Activated CD8-positive, alpha-beta T cell treated with anti-CD3 and anti-CD28 coated beads for 36 hours (primary cell): ENCODE measurements at places on chromosomes 5 and 9.

GRCh38 chr5:150609843-150610584 lies 30.4 kb upstream of the SYNPO start:
- no peak for DNase-seq

DNA sequence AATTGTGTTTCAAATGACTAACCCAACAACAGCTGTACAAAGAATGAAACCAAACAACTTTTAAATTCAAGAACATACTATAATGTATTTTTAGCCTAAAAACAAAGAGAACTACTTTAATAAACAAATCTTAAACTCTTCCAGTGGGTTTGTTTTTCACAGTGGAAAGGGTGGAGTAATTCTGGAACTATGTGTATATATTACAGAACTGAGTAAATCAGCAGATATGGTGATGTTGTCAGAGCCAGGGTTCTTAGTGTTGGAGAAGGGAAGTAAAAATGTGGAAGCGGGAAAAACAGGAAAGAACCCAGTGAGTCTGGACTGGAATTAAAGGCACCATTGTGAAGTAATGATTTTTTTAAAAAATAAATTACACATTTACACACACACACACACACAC lies 144.9 kb downstream of the CDK5RAP2 start:
- no peak for DNase-seq

DNA sequence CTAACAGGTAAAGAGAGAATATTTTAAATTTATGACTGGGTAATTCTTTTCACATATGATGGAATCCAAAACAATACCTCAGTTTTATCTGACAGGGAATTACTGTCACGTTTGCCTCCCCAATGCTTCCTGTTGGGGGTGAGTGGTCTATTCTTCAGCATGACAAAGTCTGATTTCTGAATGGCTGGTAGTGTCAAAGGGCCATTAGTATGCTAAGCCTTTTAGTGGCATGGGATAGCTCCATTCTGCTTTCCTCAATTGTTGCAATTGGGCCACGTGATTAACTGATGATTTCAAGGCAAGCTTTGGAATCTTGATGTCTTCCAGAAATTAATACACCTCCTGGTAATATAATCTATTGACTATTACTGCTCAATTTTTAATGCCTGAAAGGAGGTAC lies 14.7 kb upstream of the NDUFS4 start:
- DNase-seq, result no peak

DNA sequence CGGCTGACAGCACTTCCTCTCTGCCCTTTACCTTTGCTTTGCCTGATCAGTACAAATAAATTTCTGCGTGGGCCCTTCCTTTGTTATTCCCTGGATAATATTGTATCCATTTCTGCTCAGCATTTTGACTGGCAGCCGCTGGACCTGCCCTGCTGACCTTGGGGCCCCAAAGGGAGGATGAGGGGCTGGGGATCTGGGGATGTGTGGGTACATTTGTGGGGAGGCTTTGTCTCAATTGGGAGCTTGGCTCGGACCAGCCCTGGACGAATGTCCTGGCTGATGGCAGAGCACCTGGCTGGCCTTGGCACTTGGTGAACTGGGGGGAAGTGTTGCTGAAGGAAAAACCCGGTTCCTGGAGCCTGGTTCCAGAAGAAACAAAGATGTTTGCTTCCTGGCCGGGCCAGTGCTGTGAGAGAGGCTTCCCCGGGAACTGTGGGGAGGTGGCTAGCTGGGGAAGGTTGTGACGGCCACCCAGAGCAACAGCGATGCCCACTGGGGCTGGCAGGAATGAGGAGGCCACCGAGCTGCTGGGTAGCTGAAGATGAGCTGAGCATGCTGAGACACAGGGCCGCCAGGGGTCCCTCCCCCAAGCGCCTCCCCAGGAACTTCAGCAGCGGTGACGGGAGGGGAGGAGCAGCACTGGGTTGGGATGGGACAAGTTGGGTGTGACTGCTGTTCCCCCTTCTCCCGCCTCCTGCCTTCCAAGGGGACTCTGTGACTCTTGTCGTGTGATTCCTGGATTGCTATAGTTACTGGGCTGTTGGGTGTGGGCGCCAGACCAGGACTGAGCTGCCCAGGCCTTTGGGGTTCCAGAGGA lies 8.4 kb downstream of the LMX1B start:
- no peak for DNase-seq

- DNase-seq, result no peak
Observed at GRCh38 chr5:120239086-120239485, 225.0 kb upstream of the PRR16 start.

DNA sequence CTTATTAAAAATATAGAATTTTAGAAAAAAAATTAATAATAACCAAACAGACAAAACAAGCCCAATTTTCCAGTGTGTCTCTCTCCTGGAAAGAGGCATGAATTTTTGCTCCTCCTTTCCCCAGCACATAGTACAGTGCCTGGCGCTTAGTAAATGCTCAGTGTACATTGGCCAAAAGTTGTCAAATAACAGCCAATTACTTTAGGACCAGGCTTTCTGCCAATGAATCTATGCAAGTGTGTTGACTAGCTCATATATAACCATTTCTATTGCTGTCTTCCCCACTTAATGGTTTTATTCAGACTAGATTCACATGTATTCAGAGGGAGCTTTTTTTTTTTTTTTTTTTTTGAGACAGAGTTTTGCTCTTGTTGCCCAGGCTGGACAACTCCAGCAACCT lies 120.1 kb upstream of the CD180 start:
- no peak for DNase-seq

- DNase-seq, result no peak
Observed at GRCh38 chr9:92775466-92775865, 10.8 kb upstream of the BICD2 start.

DNA sequence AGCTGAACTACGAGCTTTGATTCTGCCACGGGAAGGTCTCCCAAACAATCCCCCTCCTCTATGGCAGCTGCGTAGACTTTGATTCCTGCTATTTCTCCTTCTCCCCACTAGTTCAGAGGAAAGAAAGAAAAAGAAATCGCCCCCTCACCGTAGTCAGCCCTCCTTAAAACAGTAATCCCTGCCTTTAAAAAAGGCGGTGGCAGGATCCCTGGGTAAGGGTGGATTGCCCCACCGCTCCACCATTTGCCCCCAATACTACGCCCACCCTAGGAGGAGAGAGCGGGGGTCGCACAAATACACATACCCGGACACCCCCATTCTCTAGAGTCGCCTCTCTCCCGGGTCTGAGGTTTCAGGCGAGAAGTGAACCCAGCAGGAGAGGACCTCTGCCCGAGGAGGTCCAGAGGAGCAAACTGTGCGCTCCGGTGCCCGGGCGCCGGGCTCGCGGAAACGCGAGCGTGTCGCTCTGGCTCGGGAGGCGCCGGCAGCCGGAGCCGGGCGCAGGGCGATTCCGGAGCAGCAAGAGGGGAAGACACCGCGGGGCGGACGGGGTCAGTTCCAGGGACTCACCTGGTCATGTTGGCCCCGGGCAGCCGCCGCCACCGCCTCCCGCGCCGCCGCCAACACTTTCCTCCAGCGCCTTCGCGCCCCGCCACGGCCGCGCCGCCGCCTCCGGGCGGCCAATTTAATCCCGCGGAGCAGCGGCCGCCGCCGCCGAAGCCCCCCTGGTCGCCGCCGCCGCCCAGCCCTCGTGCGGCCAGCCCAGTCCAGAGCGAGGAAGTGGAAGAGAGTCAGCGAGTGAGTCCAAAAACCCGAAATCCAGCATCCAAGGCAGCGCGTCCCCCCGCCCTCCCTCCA lies 1057.7 kb upstream of the DMAC1 start:
- DNase-seq, result no peak

- peak; percentile 80 for DNase-seq
Observed at GRCh38 chr9:83649080-83649479, 26.1 kb downstream of the IDNK start.

- no peak for DNase-seq
Observed at GRCh38 chr9:29637471-29638237, 2064.4 kb upstream of the C9orf72 start.

GRCh38 chr5:140111011-140111858 lies 2.7 kb upstream of the PURA start:
- no peak for DNase-seq

- no peak for DNase-seq
Observed at GRCh38 chr5:145752947-145753346, 82.2 kb downstream of the PRELID2 start.

DNA sequence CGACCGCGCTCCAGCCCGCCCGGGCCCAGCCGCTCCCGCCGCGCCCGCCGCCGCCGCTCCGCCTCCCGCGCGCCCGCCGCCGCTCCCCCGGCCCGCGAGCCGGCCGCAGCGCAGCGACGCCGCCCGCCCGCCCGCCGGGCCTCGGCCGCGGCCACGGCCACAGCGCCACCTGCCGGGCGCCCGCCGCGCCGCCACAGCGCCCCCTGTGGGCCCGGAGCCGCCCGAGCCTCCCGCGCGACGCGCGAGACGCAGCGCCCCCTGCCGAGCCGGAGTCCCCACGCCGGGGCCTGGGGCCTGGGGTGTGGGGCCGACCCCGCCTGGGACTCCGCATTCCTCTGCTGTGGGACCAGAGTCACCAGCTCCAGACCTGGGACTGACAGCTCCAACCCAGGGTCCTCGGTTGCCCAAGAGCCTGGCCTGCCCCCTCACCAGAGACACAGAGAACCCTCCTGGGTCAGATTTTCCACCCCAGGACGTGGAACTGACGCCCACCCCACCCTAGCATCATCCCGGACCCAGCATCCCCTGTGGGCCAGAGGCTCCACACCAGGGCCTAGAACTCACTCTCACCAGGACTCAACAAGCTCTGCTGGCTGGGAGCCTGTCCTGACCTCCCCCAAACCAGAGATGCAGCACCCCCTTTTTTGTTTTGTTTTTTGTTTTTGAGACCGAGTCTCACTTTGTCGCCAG lies at the start of gene RAPGEF1:
Gene RAPGEF1 (minus strand): TSS at position 118 of the 690 bp plus-strand sequence. CDS start 246 bp downstream, outside the sequence.
- peak; percentile 76 for DNase-seq

GRCh38 chr9:127173063-127173462 lies 50.6 kb upstream of the ANGPTL2 start:
- DNase-seq, result no peak

- DNase-seq, result no peak
Observed at GRCh38 chr9:26129217-26129616, 451.0 kb upstream of the TUSC1 start.

- DNase-seq, result no peak
Observed at GRCh38 chr5:57753446-57753845, 270.8 kb upstream of the ACTBL2 start.

DNA sequence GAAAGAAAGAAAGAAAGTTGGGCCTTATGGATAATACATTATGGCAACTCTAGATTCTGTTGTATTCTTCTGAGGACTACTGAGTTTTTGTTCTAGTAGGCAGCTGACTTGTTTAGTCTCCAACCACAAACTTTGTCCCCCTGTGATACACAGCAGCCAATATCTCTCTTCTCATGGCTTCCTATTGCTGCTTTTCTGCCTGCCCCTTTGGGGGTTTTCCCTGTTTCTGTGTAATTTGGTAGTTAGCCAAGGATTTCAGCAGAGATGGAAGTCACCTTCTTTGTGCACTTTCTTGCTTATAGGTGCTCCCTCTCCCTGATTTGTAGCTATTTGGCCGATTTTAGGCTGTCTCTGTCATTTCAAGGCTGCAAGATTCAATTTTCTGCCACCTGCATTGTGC lies 109.6 kb downstream of the FGF1 start:
- DNase-seq, result no peak
